ENCODE measurements at places on chromosomes 5 and 9.

- DNase-seq: no peak
Observed at GRCh38 chr5:111013011-111013410, 58.5 kb upstream of the TSLP start.

GRCh38 chr9:83012168-83012921 is 50.6 kb downstream of the RASEF start:
- no peak for DNase-seq

GRCh38 chr5:169131616-169132301 is 169.2 kb downstream of the SLIT3 start:
- no peak for DNase-seq

DNA sequence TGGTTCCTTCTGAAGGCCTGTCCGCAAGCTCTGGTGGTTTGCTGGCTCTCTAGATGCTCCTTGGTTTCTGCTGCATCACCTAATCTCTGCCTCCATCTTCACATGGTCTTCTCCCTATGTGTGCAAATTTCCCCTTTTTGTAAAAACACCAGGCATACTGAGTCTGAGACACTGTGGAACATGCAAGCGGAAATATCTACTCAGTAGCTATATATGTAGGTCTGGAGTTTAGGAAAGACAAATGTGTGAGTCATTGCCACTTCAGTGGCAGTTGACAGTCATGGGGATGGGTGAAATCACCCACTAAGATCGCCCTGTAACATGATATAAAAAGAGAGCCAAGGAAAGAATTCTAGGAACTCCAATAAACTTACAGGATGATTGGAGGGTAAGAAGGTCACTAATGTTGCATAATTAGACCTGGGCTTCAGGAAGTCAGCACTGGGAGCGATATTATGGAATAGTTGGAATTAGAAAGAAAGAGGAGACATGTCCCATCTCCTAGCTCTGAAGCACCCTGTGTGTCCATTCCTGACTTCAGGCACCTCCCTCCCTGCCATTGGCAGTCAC is 22.7 kb upstream of the UBLCP1 start:
- no peak for DNase-seq

GRCh38 chr5:1090538-1090937 is 21.3 kb downstream of the SLC12A7 start:
- no peak for DNase-seq

- DNase-seq: no peak
Observed at GRCh38 chr5:542319-543311, 18.4 kb upstream of the SLC9A3 start.

DNA sequence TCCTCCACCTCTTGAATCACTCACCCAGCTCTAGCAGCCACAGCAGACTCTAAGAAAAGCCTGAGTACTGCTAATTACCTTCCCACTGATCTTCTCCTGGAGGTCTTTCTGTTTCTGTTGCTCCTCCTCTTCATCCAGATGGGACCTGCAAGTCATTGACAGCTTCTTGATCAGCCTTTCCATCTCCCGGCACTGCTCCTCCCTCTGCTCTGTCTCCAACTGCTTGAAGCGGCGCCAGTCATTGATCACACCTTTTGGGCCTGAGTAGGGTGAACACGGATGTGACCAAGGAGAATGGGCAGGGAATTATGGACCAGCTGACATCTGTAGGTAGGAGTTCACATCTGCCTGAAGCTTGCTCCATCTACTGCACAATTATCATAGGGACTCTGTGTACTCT is 5.5 kb downstream of the PDCL start:
- no peak for DNase-seq

- DNase-seq: no peak
Observed at GRCh38 chr5:170651604-170652277, 131.8 kb upstream of the GABRP start.

DNA sequence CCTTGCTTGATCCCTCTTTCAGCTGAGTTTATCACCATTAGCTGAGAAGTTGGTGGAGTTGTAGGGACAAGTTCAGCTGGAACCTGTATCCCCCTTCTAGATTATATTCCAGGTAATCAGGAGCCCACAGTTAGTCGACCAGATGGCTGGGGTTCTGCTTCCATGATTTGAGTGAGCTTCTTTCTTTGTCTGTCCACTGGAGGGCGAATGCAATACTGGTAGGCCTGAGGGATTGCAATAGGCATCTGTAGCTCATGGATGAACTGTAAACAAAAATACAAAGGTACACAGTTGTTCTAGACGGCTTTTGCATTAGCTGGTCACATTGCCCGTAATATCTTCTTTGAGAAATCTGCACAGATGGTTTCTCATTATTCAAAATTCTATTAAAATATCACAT is 88.9 kb downstream of the PCSK5 start:
- no peak for DNase-seq

DNA sequence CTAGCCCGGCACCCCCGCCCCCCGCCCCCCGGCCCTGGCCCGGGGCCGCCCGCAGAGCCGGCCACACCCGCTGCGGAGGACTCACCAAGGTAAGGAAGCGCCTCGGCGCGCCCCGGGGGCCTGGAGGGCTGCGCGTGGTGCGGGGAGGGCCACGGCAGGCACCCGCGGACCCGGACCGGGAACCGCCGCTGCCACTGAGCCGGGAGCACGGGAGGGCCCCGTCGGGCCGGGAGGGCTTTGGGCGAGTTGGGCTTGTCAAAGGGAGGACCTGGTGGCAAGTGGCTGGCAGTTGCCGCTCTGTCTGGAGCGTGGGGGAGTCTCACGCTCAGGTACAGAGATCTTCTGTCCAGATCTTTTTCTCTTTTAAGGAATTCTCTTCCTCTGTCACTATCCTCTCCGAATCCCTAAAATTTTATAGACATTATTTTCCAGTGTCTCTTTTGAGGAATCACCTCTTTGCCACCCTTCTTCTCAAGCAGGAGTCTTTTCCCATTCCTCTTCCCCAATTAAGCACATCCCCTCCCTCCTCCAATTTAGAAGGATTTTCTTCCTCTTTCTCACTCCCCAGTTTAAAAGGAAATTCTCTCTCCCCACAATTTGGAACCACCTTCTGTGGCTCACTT is 11.3 kb upstream of the LHX2 start:
- DNase-seq: no peak

- DNase-seq: no peak
Observed at GRCh38 chr5:131536211-131536826, 98.7 kb downstream of the RAPGEF6 start.

DNA sequence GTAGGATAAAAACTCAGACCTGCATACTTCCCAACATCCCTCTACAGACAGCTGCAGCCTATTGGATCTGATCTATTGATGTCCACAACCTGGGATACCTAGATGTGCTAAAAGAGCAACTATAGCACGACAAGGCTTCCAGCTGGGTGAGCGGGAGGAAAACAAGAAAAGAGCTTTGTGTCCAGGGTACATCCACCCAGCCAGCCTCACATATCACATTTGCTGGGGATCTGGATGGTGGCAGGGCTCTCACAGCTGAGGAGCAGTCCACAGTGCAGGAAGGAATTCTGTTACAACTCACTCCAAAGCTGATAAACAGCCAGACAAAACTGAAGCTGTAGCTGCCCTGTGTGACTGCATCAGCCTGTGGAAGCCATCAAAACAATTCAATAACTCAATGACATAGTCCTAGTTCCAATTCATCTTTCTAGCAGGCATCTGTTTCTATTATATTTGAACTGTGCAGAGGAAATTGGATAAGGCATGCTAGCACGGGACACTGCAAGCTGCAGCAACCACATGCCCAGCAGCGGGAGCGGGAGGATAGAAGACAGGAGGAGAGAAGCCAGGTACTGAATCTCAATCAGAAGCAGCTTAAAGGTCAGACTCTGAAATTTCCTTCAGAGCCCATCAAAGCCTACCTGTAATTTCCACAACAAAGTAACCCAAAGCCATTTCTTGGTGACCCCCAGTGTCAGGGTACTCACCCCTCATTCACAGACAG is 45.0 kb downstream of the MED10 start:
- no peak for DNase-seq

- peak; percentile 57 for DNase-seq
Observed at GRCh38 chr9:70411930-70412831, 2.3 kb downstream of the KLF9 start.

GRCh38 chr9:98834386-98834785 is 26.9 kb downstream of the GALNT12 start:
- no peak for DNase-seq

GRCh38 chr9:128203024-128203706 is at the start of gene DNM1:
DNM1 (plus strand) TSS chr9:128203379; CDS start chr9:128203471, 92 bp downstream.
- DNase-seq: peak; percentile 18

DNA sequence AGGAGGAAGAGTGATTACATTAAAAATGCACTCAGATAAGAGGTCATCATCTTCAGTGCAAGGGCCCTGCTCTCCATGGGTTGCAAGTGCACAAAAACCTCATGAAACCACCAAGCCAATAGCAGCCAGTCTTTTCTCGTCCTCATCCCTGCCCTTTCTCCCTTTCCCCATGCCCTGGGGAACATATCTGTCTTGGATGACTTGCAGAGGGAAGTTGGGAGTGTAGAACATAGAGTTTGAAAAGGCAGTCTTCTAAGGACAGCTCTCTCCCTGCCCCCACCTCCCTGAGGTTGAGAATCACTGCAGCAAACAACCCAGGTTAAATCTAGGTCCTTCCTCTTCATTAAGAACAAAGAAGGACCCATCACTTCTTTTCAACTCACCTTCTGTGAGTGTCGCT is 22.0 kb downstream of the DDX31 start:
- DNase-seq: no peak

- no peak for DNase-seq
Observed at GRCh38 chr9:101465326-101465915, 29.8 kb upstream of the ALDOB start.

DNA sequence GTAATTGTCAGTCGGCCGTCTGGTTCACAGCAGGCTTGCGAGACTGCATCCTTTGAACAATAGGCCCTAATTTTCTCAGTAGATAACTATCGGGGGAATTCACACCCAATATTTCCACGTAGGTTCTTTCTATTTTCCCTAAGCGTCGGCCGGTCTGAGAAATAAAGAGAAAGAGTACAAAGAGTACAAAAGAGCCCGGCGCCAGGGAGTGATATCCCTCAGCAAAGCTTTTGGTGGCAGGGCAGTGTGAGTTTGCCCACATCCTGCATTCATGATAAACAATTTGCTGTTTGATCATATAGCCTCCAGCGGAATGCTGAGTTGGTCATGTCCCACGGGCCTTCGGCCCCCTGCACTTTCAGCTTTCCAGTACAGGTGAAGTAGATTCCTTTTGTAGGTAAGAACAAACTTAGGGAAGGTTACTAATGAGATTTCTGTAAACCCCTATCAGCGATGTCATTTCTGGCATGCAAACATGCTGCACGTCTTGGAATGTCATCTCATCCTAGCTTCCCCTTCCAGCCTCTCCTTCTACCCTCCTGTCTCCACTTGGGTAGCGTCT is 4.7 kb upstream of the PTGR1 start:
- no peak for DNase-seq

GRCh38 chr5:116421080-116421629 is 153.5 kb downstream of the SEMA6A start:
- no peak for DNase-seq

DNA sequence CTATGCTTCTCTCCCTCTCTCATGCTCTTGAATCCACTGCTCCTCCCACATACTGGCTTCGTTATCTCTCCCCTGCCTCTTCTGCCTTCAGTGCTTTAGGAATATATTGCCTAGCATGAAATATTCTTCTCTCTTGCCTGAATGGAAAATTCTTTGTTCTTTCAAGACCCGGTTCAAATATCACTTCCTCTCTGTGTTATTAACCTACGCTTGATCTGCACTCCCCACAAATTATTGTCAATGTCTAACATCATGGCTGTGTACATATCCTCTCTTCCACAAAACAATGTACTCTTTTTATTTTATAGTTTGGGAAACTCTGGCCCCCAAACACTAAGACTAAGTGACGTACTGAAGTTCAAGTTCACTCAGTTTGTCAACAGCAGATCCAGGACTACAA is 211.0 kb downstream of the SEC61B start:
- DNase-seq: no peak

DNA sequence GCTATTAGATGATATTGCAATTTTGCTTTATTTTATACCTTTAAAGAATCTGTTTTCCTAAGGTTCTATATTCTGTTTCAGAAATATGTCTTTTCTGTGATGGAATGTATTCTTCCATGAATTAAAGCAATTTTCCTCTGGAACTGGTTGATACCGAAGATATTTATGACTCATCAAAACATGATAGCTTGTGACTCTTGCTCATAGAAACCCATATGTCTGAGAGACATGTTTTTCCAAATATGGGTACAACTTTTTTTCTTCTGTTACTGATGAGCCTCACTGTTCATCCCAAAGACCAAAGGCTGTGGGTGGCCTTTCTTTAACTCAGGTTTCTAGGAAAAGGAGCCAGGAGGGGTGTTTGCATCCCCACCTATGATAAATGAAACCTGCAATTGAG is 126.1 kb upstream of the PAPPA start:
- DNase-seq: no peak

DNA sequence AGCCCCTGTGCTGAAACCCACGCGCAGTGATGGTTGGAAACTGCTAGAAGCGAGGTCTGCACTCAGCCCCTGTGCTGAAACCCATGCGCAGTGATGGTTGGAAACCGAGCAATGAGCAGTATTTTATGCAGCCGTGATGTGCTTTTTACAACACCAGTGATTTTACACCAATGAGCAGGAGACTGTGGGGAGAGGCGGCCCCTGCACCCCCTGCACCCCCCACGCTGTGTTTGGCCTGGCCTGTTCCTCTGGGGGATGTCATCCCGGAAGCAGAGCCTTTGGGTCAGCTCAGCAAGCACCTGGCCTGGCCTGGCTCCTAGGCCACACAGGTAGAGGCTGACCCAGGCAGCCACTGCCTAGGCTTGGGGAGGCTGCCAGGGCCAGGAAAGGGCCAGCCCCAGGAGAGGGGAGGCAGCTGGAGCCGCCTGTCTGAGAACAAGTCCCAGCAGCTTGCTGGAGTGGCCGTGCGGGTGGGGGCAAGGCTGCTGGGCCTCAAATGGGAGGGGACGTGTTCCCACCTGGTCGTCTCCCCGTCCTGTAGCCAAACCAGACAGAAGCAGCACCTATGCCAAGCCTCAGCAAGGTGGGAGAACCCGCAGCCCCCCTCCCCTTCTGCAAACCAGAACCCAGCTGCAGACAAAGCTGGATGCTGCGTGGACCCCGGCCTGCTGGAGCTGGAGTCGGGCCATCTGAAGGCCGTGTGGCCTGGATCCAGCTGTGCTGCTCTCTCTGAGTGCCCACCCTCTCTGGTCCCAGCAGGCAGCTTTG is 46.8 kb downstream of the DBH start:
- DNase-seq: no peak

GRCh38 chr5:94080390-94080789 is 339.0 kb upstream of the POU5F2 start:
- no peak for DNase-seq
